ENCODE measurements at places on chromosomes 5 and 9. TPM values are rescaled to one million over a fixed set of nuclear protein-coding genes. Genes with fewer than 3 reads are reported as not detected.
A peak's percentile ranks its signal among the peaks of the same experiment; 100 is the strongest.

Gene CDKN2B-AS1
- total RNA-seq: 0.13 TPM

Gene LRRC70
- total RNA-seq: 2.2 TPM

Gene BTNL9
- total RNA-seq: 34.1 TPM

Gene NDST1
- total RNA-seq: 59.3 TPM

Gene LURAP1L
- total RNA-seq: 4.7 TPM

Gene C9orf50
- total RNA-seq: not detected

Gene BRINP1
- total RNA-seq: 1.9 TPM

Gene ZFP37
- total RNA-seq: 2.4 TPM

Gene SIMC1
- 8.0 TPM for total RNA-seq

Gene IFNK
- not detected for total RNA-seq

- no peak for DNase-seq
Observed at GRCh38 chr5:149651686-149652085, 70.4 kb downstream of the ARHGEF37 start.

DNA sequence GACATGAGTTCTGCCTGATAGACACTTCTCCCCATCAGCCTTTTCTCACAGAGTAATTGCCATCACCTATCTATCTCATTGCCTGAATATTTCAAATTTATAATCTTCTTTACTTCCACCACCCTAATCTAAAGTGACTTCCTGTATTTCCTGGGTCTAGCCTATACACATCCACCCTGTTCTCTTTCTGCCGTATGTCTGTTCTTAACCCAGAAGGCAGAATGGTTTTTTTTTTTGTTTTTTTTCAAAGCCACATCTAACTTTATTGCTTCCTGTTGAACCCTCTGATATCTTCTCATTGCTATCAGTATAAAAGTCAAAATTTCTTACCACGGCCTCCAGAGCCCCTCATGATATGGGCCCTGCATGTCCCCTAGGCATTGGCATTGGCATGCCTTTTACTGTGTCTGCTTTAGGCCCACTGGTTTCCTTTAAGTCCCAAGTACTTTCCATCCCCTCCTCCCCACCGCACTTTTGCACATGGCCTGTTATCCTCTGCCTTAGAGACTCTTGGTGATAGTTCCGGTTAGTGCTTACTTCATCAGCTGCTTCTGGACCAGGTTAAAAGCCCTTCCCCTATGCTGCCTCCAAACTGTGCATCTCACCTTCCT is 159.9 kb downstream of the MAN2A1 start:
- no peak for DNase-seq

GRCh38 chr9:20436476-20437195 is 185.7 kb downstream of the MLLT3 start:
- no peak for DNase-seq

DNA sequence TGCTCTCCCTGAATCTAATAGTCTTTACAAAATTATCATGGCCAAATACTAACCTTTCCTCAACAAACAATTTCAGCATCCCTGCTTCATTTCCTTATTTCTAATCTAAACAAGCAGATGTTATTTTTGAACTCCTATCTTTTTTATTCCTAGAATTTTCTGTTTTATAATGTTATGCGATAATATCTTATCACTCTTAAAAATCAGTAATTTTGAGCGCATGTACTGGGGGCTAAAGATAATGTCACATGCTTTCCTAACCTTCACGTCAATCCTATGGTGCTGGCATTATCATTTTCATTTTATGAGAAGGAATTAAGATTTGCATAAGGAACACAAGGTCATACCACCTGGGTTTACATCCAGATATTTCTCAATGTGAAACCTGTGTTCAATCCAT is 648.0 kb downstream of the BRINP1 start:
- no peak for DNase-seq

GRCh38 chr5:73189871-73190376 is 16.9 kb downstream of the TMEM174 start:
- no peak for DNase-seq

- DNase-seq: no peak
Observed at GRCh38 chr5:10789726-10790125, 28.7 kb upstream of the DAP start.

DNA sequence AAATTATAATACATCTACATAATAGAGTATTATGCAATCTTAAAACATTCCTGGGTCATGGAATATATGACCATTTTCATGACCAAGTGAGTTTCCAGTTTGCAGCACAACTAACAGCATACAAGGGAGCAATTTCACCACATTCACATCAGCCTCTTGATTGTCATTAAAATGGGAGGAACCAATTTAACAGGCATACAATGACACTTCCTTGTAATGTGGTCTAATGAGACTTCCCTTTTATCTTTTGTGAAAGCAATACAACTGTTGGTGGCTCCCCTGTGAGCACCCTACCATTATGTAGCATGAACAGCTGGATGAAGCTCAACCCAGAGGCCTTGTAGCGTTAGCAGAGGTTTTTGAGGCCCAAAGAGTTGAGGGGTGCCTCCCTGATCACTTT is 13.6 kb upstream of the TMOD1 start:
- DNase-seq: no peak

GRCh38 chr5:160743027-160743426 is 109.0 kb downstream of the ATP10B start:
- no peak for DNase-seq

DNA sequence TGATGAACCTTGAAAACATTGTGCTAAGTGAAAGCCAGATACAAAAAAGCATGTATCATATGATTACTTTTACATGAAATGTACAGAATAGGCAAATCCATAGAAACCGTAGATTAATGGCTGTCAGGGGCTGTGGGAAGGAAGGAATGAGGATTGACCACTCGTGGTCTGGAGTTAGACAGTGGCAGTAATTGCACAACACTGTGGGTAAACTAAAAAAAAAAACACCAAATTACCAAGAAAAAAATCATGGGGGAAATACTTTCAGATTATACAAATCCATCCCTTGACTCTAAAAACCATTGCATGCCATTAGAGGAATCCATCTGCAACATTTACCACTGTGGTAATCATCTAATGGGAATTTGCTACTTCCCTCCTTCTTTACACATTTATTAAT is 140.0 kb downstream of the SIL1 start:
- no peak for DNase-seq

DNA sequence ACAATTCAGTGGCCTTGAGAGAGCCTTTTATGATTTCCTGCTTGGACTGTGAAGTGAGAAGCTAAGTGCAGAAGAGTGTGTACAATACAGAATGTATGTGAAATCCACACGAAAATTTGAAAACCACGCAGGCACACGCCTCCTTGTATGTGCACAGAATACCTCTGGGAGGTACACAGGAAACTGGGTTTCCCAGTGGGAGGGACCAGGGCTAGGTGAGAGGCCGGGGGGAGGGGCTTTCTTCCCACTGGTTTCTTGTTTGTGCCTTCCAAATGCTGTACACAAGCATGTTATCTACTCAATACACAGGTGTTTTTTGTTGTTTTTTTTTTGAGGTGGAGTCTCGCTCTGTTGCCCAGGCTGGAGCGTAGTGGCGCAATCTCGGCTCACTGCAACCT is 16.1 kb downstream of the C9orf50 start:
- DNase-seq: no peak

DNA sequence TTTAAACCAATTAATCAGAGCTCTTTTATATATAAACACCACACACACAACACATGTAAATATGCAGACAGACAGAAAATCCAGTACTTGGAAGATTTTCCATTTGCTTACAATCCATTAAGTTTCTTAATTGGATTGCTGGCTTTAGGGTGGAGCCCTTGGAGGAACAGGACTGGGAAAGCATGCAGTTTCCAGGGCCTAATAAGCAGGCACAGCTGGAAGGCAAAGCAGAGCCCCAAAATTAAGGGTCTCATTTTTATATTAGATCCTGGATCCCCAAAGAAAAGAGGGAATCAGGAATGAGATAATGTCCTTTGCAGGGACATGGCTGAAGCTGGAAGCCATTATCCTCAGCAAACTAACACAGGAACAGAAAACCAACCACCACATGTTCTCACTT is 13.1 kb upstream of the SMC2 start:
- no peak for DNase-seq

GRCh38 chr9:79604149-79604548 is 32.4 kb downstream of the TLE4 start:
- DNase-seq: no peak

DNA sequence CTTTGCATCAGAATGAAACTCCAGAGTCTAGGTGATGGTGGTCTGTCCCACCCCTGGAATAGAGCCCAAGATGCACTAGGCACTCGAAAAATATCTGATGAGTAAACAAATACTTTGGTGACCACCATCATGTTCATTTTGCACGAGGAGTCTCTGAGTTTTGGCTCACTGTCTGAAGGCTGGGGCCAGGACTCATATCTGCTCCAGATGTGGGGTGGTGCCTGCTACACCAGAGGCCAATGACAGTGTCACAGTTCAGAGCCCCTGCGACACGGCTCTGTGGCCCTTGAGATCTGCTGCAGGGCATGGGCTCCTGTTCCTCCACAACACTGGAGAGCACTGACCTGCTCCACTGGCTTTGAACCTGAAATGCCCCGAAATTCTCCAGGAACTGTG is 164.6 kb downstream of the ROR2 start:
- no peak for DNase-seq

- DNase-seq: no peak
Observed at GRCh38 chr5:10678244-10678643, 82.8 kb downstream of the DAP start.

DNA sequence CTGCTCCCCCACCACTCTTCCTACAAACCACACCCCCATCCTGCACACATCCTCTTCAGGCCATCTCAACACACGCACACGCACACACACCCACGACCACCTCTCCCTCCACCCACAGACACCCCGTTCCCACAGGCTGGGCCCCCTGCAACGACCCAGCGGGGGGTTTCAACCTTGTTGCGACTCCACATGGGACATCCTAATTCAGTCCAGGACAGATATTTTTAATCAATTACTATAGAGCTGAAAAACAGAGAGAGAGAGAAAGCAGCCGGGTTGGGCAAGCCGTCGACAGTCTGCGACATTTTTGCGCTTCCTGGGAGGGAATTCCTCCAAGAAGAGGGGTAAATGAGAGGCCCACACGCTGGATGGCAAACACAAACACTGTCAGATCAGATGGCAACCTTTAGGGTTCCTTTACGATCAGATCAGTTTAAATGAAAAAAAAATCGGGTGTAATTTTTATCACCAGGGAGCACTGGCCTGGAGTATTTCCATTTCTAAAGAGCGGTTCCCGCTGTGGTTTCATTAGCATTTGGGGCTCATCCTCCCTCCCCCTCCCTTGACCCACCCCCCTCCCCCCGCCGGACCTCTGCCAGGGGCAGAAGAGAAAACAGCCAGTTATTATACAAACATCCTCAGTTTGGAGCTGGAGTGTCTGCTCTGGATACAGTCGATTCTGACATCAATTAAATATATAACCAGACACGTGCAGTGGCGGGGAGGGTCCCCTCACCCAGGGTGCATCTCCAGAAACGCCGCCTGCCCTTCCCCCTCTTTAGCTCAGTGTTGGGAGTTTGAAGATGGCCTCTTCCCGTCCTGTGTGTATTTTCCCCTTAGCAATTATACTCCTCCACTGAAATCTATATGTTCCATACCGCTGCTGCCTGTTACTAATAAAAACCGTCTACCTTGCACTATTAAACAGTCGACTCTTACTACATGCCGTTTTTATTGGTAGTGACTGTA is 2.3 kb upstream of the IRX2 start:
- DNase-seq: no peak

DNA sequence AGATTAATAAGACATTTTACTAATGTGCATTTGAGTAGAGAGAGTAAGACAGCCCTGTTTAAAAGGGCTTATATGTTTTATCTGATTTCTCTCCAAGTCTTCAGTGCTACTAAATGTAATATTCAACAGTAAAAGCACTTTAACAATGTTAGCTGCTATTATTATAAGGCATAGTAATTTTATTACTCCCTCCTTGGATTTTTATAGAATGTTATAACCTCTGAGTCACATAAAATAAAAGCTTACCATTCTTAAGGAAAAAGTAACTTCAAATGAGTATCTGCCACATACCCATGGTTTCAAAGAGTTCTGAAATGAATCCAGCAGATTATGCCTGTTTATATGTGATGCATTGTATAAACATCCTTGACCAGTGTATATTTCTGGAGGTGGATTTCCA is 19.0 kb downstream of the SPDL1 start:
- DNase-seq: no peak

- no peak for DNase-seq
Observed at GRCh38 chr5:123814801-123815470, 303.0 kb downstream of the CSNK1G3 start.

- DNase-seq: peak; percentile 76
Observed at GRCh38 chr5:95808686-95809413, 13.7 kb downstream of the GLRX start.

DNA sequence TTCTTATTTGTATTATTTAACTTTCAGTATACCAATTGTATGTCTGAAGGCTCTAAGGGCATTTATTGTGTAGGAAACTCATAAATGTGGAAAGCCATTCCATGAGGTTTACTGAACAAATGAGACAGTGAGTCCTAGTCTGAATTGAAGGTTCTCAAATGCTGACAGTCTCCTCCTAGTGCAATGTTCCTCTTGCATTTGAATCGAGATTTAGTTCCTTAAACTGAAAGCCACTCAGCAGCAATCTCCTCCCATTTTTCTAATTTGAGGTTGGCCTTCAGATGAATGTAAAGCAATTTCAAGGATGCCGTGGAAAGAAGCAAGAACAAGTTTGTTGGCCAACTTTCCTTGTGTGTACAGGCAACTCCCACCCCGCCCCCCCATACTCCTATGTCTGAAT is 493.2 kb upstream of the KLF4 start:
- no peak for DNase-seq

Measured in left cardiac atrium (tissue), 4 donors.